Panc1 (cell line): ENCODE measurements at places on chromosomes 2 and 18.

DNA sequence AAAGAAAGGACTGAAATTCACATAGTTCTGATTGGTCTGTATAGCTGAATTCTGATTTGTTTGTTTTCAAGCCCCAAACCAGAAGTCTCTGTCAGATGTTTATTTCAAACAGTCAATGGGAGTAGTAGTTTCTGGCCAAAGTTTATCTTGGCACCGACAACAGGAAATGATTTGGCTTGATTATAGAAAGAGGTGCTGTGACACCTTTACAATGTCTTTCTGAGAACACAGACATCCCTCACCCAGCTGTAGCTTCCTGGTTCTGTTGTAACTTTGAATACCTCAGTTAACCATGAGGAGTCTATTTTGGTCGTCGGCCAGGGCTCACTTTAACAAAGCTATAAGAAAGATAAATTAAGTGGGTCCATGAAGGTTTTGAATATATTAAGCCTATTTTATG is 545.0 kb upstream of the ZNF804A start:
- peaks cover 5% of the 10 kb centered on the region; the same call in 1 of the 2 replicates for H3K4me1 ChIP-seq
- no peaks in the 10 kb centered on the region for H3K27me3 ChIP-seq
- H3K4me3 ChIP-seq: no peak overlapping the region
- no peaks in the 10 kb centered on the region for H3K36me3 ChIP-seq
- no peak overlapping the region for H3K27ac ChIP-seq

GRCh38 chr18:61898640-61899101 is 5.9 kb upstream of the RNF152 start:
- no peaks in the 10 kb centered on the region; the same call in 1 of the 2 replicates for H3K27me3 ChIP-seq
- H3K36me3 ChIP-seq: no peaks in the 10 kb centered on the region
- DNase-seq: no peak
- H3K27ac ChIP-seq: no peak overlapping the region
- H3K4me1 ChIP-seq: no peaks in the 10 kb centered on the region
- H3K4me3 ChIP-seq: no peak overlapping the region

- no peaks in the 10 kb centered on the region for H3K4me1 ChIP-seq
- no peak overlapping the region for H3K27ac ChIP-seq
- H3K27me3 ChIP-seq: no peaks in the 10 kb centered on the region
- DNase-seq: no peak
- no peak overlapping the region for H3K4me3 ChIP-seq
Measured at GRCh38 chr2:34153484-34153883, 554.4 kb upstream of the FAM98A start.

DNA sequence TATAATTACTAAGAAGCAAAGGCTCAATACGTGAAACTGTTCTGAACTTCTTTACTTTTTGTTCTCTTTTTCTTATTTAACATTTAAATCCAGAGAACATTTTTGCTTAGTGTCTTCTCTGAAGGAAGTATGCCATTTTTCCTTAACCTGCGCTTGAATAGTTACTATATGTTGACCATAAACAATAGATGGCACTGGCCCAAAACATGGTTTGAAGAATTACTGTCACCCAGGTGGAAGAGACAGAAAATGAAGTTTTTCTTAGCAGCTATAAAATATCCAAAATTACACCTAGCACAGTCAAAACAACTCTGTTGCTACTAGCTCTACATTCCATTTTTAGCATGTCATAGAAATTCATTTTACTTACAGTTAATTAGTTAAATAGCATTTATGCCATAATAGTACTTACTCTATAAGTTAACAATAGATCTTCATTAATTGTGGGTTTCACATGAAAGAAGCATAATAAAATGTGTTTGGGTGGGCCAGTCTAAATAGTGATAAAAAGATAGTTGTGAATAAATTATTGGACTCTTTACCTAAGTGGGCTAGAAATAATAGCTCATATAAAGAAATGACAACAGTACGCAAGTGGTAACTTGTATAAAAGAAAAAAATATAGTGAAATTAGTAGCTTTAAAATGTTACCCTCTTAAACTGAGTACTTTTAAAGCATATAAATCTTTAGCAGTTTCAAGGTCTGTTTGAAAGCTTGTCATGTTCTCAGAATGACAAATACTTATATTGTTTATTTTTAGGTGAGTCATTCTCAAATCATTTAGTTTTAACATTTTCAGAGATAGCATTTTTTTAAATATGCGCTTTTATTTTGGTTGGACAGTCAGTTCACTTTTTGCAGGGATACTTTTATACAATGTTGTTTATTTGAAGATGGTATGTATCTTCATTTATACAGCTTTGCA is 3.7 kb downstream of the ETAA1 start:
- H3K4me3 ChIP-seq: no peak overlapping the region
- no peak for DNase-seq
- H3K4me1 ChIP-seq: peaks cover 24% of the 10 kb centered on the region
- H3K36me3 ChIP-seq: peaks cover 25% of the 10 kb centered on the region
- no peaks in the 10 kb centered on the region for H3K27me3 ChIP-seq

DNA sequence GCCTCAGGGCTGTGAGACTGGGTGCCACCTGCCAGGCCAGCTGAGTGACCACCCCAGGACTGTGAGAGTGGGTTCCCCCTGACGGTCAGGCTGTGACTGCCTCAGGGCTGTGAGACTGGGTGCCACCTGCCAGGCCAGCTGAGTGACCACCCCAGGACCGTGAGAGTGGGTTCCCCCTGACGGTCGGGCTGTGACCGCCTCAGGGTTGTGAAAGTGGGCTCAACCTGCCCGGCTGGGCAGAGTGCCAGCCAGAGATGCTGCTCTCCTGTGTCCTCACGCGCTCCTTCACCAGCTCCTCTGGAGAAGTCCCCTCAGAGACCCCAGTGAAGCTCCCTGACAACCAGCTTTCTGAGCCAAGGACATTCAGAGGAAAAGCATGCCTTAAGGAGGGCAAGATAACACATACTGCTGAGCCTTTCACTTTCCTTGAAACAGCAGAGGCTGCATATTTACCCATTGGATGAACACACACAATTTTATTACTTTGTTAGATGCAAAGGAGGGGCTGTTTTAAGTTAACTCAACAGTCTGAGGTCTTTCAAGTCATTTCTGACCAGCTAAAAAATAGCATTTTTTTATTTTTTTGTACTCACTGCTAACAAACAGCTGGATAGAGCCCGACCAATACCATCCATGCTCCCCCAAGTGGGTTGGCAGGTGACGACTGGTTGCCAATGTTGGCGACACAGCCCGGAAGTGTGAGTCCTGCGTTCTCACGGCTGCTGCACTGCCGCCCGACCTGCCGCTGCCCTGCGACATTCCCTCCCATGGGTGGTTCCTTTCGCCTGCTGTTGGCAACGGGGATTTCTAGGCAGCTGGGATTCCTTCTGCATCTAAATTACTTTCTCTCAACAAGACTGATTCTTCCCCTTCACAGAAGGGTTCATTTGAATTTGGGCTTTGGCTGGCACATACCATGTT is 70.7 kb downstream of the NDUFA10 start:
- no peaks in the 10 kb centered on the region for H3K36me3 ChIP-seq

DNA sequence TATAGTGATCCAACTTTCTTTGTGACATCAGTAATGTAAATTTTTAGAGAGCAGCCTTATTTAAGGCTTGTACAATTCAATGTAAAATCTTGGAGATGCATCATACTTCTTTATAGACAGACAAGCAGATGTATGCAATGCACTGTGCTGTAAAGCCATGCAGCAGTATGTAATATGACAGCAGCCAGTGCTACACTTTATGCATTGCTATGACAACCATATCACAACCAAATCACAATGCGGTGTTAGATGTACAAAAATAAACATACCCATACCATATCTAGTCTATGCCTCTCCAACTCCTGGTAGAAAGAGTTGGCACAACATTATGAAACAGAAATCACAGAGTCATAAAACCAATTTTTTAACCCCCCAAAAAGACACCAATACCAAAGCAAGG is 110.3 kb upstream of the WDSUB1 start:
- H3K27ac ChIP-seq: no peak overlapping the region
- H3K4me3 ChIP-seq: no peak overlapping the region
- H3K36me3 ChIP-seq: peaks cover 3% of the 10 kb centered on the region; the same call in 1 of the 2 replicates
- H3K27me3 ChIP-seq: no peaks in the 10 kb centered on the region
- DNase-seq: no peak
- peaks cover 12% of the 10 kb centered on the region; the same call in 1 of the 2 replicates for H3K4me1 ChIP-seq

DNA sequence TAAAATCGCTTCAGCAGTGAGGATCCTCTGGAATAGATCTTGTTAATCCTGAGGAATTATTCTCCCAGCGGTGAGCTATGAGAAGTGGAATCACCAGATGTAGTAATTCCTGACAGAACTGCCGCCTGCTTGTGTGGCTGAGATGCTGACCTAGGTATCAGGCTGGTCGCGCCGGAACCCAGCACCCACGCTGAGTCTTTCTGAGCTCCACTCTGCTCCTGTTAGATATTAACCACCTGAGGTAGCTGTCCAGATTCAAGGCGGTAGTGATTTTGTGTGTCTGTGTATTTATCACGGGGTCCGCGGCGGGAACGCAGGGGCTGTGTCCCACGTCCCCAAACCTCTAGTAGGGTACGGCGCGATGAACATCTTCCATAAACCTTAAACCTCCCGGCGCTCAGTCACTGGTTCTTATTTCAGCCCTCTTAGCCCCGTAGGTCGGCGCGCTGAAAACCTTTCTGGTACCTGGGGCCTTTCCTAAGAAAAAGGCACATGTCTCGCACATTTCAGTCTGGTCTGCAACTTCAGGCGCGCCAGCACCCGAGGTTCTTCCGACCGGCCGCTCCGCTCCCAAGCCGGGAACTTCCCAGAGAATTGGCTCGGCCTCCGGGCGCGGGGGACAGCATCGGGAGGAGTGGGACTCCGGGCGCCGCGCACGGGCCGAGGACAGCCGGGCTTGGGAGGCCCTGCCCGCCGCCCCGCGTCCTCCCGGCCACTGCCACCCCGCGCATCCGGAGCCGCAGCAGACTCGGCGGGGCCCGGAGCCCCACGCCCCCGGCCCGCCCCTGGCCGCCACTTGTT is 542 bp upstream of the CNNM3 start:
- peaks cover 27% of the 10 kb centered on the region for H3K4me1 ChIP-seq
- peak overlapping the region; percentile 85 for H3K27ac ChIP-seq
- no peaks in the 10 kb centered on the region for H3K27me3 ChIP-seq

GRCh38 chr2:238487652-238488346 is 61.1 kb downstream of the ASB1 start:
- no peak overlapping the region for H3K27ac ChIP-seq
- H3K4me1 ChIP-seq: no peaks in the 10 kb centered on the region
- no peak overlapping the region for H3K4me3 ChIP-seq

DNA sequence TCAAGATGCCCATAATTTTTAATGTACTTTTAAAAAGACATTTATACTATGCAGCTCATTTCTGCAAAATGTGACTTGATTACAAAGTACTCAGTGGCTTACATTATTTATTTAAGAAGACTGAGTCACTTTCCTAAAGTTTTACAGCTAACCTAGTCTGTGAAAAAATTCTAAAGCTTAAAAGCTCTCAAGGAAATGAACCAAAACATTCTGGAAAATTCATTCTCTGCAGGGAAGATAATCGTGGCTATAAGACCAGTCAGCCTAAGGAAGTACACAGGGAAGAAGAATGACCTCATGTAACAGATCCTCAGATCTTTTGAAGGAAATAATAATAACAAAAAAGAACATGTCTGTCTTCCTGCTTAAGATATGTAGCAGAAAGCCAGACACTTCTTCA is 232.1 kb upstream of the STK17B start:
- DNase-seq: no peak
- H3K27ac ChIP-seq: no peak overlapping the region
- H3K4me1 ChIP-seq: peaks cover 18% of the 10 kb centered on the region
- H3K27me3 ChIP-seq: no peaks in the 10 kb centered on the region
- no peaks in the 10 kb centered on the region for H3K36me3 ChIP-seq

- peaks cover 4% of the 10 kb centered on the region; the same call in 1 of the 2 replicates for H3K27me3 ChIP-seq
- H3K36me3 ChIP-seq: no peaks in the 10 kb centered on the region
- no peaks in the 10 kb centered on the region for H3K4me1 ChIP-seq
- H3K4me3 ChIP-seq: no peak overlapping the region
Measured at GRCh38 chr2:98134172-98135005, 47.4 kb downstream of the VWA3B start.

GRCh38 chr2:127560931-127561280 is 25.4 kb downstream of the MYO7B start:
- peaks cover 4% of the 10 kb centered on the region; the same call in 1 of the 2 replicates for H3K27me3 ChIP-seq
- DNase-seq: no peak
- no peak overlapping the region for H3K4me3 ChIP-seq

- H3K4me3 ChIP-seq: no peak overlapping the region
- H3K27ac ChIP-seq: no peak overlapping the region
- H3K36me3 ChIP-seq: no peaks in the 10 kb centered on the region
- DNase-seq: no peak
- no peaks in the 10 kb centered on the region for H3K4me1 ChIP-seq
Measured at GRCh38 chr2:61995065-61995464, 89.6 kb downstream of the COMMD1 start.

- H3K4me1 ChIP-seq: no peaks in the 10 kb centered on the region
- H3K4me3 ChIP-seq: no peak overlapping the region
- H3K27ac ChIP-seq: no peak overlapping the region
- no peak for DNase-seq
- H3K36me3 ChIP-seq: no peaks in the 10 kb centered on the region
Measured at GRCh38 chr18:4417714-4418113, 37.4 kb downstream of the DLGAP1 start.

- no peak for DNase-seq
- no peaks in the 10 kb centered on the region for H3K36me3 ChIP-seq
- no peaks in the 10 kb centered on the region for H3K4me1 ChIP-seq
- no peak overlapping the region for H3K4me3 ChIP-seq
Measured at GRCh38 chr2:84052043-84052442, 407.0 kb downstream of the SUCLG1 start.

DNA sequence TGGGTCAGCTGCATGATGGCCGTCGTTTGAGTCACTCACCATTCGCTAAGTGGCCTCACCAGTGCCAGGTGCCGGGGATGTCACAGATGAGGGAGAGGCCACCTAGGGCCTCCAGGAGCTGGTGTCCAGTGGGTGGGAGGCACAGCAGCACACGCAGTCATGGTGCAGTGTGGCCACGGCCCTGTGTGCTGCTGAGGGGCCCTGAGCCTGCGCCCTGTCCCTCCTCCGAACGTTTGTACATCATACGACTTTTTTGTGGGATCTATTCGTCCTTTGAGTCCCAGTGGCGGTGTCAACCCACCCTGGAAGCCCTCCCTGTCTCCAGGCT is 30.1 kb upstream of the ODC1 start:
- no peak overlapping the region for H3K27ac ChIP-seq
- no peak overlapping the region for H3K4me3 ChIP-seq
- no peaks in the 10 kb centered on the region for H3K4me1 ChIP-seq
- H3K36me3 ChIP-seq: no peaks in the 10 kb centered on the region
- DNase-seq: no peak
- H3K27me3 ChIP-seq: peaks cover 2% of the 10 kb centered on the region
